ENCODE measurements at places on chromosomes 1 and 21.

- DNase-seq, result no peak
Observed at GRCh38 chr1:60073605-60074278, at the start of gene C1orf87. Gene C1orf87, minus strand, starts transcription at chr1:60073770. Its CDS starts 1,127 bp downstream, at chr1:60072643.

DNA sequence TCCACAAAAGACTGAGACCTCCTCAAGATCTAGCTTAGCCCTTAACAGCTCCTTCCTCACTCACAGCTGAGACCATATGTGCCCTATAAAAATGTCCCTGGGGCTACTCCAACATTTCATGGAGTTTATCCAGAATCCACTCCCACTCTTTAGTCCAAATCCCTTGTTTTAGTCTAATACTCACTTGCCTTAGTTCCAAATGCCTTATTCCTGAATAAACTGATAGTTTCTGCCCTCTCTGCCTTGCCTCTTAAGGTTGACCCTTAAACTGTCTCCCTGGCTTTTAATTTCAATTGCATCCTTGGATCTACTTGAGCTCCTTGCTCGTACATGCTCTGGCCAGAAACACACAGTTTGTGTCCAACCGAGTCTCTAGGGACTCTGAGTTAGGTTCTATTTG is 47.3 kb upstream of the LYPLAL1 start:
- no peak for DNase-seq

GRCh38 chr21:16186742-16187141 is 457.0 kb downstream of the USP25 start:
- DNase-seq, result no peak

DNA sequence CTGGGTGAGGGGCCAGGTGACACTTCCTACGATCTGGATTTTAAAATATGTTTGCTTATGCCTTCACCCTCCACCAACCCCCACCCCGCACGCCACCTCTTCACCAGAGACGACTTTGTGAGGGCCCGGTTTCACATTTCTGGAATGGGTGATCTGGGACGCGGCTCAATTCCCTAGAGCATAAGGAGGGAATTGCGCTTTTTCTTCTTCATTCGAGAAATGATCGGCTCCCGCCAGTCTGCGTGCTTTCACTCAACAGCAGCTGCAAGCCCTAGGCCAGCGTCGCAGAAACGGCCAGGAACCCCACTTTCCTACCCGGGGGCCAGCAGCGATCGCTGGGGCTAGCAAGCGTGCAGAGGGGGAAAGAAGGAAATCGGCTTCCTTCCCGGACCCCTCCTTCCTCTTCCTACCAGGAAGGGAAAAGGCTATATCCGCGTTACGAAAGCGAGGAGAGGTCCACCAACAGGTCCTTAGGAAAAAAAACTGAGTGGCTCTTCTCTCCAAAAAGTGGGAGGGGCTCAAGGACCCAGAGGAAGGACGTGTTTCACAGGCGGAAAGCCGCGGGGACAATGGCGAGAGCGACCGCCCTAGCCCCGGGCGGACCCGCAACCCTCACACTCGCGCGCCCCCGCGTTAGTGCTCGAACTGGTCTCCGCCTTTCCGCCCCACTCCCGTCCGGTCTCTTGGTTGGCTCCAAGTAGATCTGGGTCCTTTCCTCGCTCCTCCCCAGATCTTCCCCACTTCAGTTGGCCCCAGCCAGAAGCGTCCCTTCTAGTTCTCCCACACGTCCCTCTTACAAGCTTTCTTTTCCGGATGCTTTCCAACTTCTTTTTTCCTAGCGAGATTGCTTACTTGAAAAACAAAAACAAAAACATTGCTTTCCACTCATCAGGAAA is 1.1 kb upstream of the ADAMTS1 start:
- DNase-seq, result no peak

DNA sequence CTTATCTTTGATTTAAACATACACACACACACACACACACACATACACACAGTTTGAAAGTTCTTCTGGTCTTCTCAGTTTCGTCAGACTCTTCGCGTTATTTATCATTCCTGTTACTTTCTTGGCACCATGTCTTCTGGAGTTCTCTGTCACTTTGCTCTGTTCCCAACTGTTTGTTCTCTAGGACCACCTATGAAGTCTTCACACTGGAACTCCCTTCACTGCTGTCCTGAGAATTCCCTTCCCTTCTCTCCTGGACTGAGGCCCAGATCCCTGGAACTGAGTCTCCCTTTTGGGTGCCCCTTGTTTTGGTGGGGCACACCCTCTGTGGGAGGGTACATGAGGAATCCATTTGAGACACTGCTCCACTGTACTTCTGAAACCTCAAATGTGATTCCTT is 30.5 kb downstream of the ALG14 start:
- DNase-seq, result no peak

DNA sequence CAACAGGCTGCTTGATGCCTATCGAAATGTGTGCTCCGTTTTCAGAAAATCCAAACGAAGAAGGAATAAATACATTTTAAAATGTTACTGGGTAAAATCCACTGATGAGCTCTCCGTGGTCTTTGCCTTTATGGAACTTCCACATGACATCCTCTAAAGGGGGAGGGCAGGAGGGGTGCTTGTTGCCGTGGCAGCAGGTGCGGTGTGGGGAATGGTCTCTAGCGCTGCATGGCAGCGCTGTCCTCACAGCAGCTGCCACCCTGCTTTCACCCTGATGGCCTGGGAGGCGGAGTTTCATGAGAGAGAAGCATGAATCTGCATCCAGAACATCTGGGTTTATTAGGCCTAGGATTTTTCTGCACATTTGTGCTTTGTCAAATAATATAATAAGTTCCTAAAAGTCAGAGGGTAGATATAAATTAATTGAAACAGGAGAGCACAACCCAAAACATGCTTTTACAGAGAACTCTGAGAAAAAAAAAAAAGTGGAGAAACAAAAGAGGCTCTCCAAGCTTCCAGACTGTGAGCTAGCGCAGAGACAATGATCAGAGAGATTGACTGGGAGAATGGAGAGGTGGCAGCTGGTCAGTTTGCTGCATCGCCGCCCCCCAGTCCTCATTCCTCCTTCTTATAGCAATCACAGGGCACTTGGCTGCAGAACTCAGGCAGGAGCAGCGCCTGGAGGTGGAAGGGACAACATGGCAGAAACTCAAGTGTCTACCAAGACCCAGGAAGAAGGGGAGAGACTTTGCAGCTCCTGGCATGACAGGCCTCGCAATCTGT is 228.6 kb downstream of the DSCAM start:
- peak; percentile 51 for DNase-seq

DNA sequence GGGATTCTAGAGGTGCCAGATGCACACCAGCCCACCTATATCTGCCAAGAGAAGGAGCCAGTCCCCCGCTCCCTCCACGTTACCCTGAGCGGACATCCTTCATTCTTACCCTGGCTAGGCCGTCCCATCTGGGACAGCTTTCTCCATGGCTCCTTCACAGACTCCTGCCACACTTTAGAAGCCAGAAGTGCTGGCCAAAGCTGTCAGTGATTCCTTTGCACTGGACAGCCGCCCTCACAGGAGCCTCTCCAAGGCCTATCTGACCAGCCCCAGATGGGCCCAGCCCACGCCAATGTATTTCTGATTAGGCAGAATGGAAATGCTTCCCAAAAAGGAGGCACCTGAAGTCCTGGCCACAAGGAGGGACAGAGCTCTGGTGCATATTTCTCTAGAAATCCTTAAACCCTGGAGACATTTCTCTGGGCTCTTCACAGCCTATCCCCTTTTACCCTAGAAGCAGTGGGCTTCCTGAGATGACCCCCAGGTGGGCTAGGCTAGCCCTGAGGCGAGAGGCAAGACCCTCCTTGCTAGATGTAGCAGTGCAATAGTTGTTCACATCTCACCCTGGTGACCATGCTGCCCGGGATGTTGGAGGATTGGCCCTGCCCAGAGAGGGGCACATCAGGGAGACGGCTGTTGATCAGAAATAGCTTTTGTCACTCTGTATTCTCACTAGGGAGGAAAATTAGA is 44.1 kb downstream of the RASSF5 start:
- DNase-seq, result no peak

- DNase-seq, result no peak
Observed at GRCh38 chr1:181813266-181813665, 248.2 kb downstream of the ZNF648 start.

GRCh38 chr1:3659093-3659492 is 6.8 kb downstream of the TP73 start:
- DNase-seq, result no peak

DNA sequence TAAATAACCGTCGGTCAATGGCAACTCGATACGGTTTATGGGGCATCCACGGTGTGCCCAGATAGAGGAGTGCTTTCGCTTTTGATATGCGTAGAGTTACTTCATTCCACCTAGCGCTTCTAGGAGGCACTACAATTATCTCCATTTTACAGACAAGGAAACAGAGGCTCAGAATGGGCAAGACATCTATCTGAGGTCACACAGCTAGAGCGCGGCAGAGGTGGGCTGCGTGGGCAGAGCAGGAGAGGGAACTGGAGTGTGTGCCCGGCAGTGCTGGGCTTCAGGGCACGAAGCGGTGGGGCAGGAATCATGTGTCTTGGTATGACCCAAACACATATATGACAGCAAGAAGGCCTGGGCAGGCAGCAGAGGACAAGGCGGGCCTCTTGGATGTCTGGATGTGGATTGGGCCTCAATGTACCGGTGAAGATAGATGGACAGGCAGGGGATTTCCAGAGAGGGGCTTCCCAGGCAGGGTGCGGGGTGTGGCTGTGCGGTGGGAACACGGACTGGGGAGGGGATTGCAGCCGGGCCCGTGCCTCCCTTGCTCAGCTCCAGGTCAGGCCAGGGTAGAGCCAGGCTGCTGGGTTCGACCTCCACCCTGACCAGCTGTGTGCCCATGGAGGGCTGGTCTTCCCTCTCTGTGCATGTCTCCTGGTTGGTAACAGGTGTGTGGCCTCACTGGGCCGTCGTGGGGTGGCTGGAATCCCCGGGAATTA is 21.2 kb downstream of the TP73 start:
- no peak for DNase-seq

DNA sequence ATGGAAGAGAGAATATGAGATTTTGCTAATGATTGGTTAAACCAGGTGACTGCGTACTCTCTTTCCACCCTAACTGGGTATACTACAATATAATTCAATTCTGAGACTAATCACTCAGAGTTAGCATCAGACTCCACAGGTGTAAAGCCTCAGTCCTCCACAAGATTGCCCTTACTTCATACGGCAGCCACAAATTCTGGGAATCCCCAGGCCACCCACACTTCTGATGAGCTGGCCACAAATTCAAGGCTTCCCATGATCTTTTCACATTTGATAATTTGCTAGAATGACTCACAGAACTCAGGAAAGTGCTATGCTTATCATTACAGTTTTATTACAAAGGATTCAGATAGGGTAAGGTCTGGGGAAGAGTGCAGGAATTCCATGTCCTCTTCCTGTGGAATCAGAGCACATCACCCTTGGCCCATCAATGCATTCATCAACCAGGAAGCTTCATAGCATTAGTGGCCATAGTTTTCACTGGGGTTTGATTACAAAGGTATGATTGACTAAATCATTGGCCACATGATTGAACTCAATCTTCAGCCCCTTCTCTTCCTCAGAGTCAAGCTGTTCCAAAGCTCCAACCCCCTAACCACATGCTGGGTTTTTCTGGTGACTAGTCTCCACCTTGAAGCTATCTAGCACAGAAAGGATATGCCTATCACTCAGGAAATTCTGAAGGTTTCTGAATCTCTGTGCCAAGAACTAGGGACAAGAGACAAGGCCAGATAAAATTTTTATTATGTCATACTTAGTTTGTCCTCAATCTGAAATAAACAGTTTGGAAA is 131.7 kb downstream of the HHIPL2 start:
- no peak for DNase-seq

- no peak for DNase-seq
Observed at GRCh38 chr1:29389533-29390041, 153.3 kb downstream of the PTPRU start.

GRCh38 chr21:17763288-17764037 is 55.7 kb downstream of the C21orf91 start:
- no peak for DNase-seq

GRCh38 chr1:116587501-116588227 is 16.8 kb upstream of the CD58 start:
- DNase-seq, result no peak

GRCh38 chr1:98420376-98421084 is 241.0 kb upstream of the SNX7 start:
- DNase-seq, result no peak

- no peak for DNase-seq
Observed at GRCh38 chr1:226799634-226800281, 60.7 kb upstream of the ITPKB start.

DNA sequence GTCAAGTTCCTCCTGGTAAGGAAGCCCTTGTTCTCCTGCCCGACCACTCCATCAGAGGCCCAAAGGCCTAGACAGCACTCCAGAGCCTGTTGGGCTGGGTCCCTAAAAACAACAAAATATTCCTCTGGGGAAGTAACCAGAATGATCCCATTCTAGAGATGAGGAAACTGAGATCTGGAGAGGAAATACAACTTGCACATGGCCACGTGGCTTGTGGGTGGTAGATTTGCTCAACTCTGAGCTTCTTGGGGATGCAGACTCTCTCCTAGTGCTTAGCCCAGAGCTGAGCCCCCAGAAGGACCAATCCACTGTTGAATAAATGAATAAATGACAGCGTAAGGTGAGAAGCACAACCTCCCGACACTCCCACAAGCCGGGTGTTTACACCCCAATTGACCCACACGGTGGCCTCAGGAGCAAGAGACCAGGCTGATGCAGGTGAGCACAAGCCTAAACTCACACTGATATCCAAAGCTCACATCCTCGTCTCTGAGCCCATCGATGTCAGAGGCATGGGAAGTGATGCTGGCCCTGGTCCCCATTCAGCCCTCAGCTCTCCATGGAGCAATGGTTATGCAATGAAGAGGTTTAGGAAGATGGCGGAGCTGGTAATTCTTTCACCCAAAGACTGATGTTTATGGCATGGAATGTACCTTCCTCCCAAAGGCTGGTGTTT is 172.5 kb upstream of the EDN2 start:
- no peak for DNase-seq

- no peak for DNase-seq
Observed at GRCh38 chr1:171780583-171781175, 781 bp upstream of the METTL13 start.

DNA sequence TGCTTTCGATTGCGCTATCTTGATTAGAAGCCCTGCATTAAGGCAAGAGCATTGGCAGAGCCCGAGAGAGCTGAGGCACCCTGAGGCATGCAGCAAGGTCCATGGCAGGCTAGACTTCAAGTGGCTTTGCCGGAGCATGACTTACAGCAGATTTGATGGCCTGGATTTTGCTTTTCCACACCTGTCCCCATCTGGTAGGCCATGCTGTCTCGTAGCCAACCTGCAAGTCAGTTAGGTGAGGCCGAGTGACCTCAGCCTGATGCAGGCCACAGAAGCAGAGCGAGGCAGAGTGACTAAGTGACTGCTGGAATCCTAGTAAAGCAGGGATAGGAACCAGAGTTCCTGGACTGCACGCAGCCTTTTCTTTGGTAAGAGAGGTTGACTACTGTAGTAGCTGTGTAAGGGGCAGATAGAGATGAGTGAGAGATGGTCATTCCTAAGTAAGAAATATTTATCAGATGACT is 148.9 kb downstream of the PBX1 start:
- no peak for DNase-seq

All from NCI-H1092 (cell line).